ENCODE measurements at places on chromosomes 6 and 20.
A peak's percentile ranks its signal among the peaks of the same experiment; 100 is the strongest.

- DNase-seq = no peak
Measured at GRCh38 chr6:139853302-139853992, 479.0 kb upstream of the CITED2 start.

- no peak for DNase-seq
Measured at GRCh38 chr20:1881240-1881835, 13.9 kb upstream of the SIRPA start.

DNA sequence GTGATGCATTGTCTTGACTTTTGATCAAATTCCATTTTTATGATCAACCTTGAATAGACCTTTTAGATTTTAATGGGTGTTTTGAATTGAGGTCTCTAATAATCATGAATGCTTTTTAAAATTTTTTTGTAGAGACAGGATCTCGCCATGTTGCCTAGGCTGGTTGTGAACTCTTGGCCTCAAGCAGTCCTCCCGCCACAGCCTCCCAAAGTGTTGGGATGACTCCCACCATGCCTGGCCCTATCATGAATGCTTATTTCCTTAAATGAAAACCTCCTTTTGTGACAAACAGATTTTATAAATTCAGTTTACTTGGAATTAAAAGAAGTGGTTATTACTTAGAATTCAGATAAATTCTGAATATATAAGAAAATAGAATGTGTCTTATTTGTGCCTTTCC, 60.2 kb upstream of the KIF25 start:
- no peak for DNase-seq

GRCh38 chr6:108556866-108557493, 3.7 kb upstream of the FOXO3 start:
- no peak for DNase-seq

DNA sequence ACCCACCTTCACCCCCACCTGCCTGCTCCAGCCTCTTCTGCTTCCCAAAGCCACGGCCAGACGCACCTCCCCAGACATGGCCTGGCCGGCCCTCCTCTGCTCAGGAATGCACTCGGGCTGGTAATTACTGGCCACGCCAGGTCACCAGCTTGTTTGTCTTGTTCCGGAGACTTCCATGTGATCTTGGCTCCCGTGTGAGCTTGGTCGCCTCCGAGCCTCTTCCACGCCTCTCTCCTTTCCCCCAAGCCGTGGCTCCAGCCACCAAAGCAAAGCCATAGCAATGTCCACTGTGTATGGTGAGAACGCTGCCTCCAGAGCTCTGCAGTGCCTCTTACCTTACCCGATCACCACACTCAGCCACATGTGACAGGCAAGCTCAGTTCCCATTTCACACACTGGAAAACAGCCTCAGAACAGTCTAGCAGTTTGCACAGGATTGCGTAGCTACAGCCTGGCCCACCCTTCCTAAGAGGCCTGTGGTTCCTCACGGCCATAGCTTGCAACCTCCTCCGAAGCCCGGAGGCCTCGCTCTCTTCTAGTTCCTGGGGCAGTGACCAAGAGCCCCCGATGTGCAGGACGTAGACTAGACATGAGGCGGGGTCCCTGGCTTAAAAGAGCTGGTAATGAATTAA, 48.1 kb upstream of the AFDN start:
- no peak for DNase-seq

- DNase-seq = no peak
Measured at GRCh38 chr6:74482180-74482579, 723.7 kb downstream of the COL12A1 start.

DNA sequence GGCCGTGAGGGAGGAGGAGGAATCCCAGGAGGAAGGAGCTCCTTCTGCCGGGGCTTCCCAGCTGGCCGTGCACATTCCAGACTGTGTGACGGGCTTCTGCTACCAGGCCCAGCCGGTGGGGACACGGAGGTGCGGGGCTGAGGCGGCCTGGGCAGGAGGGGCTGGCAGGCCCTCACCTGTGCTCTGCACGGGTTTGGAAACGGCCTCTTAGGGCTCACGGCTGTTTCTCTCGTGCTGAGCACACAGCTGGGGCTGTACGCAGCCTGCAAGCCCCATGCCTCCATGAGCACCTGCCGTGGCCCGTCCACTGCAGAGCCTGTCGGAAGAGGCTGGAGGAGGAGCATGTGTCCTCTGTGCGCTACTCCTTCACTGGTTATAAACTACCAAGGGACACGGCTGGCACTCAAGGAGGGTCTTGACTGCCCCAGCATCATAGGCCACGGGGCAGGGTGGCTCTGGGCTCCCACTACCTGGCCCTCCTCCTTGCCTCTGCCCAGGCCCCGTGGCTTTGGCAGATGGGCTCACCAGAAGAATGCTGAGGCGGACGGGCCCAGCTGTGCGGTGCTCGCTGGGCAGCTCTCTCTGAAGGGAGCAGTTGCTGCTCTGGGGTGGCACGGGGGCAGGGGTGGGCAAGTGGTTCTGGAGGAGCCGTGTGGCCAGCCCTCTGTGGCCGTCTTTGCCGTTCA, 15.8 kb downstream of the NPEPL1 start:
- no peak for DNase-seq

DNA sequence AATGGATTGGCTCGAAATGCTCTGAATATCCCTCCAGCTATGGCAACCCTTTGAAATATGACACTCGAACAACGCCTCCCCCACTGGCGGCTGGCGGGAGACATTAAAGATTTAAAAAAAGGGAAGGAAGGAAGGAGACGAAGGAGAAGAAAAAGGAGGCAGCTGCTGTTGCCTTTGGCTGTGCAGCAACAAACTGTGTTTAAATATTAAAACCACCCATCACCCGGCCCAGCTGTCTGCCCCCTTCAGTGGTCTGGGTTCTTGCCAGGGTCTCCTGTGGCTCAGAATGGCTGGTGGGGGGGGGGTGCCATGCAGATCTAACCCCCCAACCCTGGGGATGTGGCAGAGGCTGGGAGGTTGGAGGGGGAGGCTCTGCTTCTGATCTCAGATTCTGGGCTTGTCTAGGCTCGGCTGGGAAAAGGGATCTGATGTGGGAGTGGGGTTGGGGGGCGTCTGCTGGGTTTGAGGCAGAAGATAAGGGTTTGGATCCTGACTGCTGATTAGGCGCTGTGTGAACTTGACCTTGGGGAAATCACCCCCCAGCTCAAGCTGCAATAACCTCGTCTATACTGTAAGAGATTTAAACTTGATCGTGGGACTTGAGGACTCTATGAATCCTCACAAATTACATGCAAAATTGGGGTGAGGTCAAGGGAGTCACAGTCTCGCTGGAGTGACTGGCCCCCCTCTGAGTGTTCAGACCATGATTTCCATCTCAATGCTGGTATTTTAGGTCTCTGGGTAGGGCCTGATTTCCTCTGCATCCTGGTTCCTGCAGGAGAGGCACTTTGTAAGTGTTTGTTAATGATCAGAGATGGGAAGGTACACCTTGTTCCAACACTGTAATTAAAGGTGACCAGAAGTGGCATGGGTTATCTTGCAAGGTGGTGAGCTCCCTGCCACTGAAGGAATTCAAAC, 40.3 kb upstream of the BLCAP start:
- no peak for DNase-seq

DNA sequence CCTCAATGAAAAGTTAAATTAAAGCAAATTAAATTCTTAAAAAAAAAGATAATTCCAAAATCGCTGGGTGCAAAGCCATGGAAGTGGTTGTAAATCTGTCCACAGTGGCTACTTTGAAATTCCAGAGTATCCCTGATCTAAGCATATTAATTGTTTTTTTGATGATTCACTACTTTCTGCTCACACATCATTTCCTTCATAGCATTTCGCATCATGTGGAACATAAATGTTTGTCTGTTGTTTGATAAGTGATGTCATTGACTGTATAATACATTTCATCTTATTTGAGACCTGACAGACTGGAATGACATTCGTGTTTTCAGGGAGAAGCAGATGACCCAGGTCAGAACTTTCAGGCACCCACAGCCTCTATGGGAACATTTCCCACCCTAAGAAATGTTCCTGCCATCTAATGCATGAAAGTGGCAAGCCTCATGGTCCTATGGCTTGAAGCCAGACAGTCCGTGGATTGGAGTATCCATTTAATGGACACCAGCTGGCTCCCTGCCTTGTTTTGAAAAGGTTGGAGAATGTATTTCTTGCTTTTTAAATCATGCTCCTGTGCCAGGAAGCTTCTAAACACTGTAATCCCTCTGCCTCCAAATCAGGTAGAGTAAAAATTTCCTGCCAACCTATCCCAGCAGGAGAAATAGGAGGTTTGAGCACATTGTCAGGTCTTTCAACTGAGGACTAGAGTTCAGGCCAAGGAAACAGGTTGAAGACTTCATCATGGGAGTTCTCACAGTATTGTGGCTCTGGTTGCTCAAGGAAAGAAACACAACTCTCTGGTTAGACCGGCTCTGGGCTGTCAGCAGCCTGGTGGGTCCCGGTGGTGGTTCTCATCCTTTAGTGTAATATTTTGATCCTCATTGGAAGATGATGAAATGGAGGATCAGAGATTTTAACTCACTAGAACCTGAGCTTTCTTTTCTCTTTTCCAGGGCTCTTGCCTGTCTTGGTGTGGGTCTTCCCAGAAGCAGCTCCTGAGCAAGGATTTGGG, 157.9 kb downstream of the SLC24A3 start:
- DNase-seq = no peak

DNA sequence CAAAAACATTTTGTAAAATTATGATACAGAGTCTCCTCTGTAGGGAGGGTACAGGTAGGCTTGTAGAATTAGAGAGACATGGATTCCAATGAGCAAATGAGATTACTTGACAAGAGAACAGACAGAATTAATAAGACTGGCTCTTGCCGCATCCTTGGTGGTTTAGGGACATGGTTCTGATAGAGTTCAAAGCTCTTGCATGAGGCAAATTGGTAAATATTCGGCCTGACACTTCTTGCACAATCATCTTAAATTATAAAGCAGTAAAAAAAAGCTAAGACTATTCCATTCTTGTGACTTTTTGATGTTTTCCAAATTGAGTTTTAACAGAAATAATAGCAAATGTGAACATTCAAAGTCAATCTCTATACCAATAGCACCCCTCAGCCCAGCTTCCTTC, 14.9 kb upstream of the KLHL31 start:
- no peak for DNase-seq

- DNase-seq = no peak
Measured at GRCh38 chr20:32544893-32545840, 40.0 kb downstream of the NOL4L start.

DNA sequence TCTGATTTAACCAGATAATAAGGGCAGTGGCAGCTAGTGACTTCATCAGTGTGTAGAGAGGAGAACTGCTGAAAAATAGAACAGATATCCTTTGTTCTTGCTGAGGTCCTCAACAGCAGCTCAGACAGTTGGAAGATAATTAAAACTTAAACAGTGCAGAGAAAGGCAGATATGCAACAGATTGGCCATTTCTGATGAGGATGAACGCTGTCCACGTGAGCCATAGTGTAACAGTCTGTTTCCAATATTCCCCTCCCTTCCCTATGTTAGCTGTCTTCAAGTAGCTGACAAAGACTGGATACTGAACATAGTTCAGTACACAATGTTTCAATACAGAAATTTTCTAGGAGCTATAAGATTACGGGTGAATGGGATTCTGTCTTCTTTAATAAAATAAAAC, 291.4 kb downstream of the BTBD9 start:
- no peak for DNase-seq

DNA sequence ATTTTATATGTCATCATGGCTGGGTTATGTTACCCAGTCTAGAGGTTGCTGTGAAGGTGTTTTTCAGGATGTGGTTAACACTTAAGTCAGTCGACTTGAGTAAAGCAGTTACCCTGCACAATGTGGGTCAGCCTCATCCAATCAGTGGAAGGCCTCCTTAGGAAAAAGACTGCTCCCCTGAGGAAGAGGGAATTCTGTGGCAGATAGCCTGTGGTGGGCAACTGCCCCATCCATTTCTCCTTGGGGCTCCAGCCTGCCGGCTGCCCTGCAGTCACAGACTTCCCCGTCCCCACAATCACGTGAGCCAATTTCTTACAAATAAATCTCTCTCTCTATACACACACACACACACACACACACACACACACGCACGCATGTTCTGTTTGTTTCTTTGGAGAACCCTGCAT, 34.5 kb upstream of the MPC1 start:
- DNase-seq = no peak

DNA sequence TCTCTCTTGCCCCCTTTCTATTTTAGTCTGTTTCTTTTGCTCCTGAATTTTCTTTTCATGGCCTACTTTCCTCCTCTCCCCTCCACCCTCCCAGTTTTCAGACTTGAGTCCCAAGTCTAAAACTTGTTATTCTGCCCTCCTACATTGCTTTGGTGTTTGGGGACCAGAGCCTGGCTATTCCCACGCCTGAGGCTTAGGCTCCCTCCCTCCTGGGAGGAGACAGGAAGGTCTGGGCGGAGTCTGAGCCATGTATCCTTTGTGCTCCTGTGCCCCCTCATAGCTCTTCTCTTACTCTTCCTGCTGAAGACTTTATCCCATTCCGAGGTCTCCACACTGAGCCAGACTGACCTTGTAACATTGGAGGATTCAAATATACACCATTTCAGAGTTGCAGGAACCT, 69.5 kb downstream of the DAAM2 start:
- DNase-seq = no peak

GRCh38 chr6:47679322-47679906, 19.0 kb upstream of the ADGRF4 start:
- DNase-seq = no peak

DNA sequence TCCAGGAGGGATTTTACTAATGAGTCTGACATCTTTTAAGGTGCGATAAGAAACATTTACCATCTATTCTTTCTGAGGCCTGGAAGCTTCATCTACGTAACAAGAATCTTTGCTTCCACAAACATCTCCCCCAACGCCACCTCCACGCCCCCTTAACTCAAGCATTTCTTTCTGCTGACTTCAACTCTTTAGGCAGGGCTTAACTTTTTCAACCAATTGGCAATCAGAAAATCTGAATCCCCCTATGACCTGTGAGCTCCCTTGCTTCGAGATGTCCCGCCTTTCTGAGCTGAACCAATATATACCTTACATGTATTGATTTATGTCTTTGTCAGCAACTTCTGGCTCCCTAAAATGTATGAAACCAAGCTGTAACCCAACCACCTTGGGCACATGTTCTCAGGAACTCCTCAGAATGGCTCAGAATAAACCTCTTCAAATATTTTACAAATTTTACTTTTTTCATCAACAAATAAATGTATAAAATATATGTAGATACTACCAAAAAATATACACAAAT, 11.5 kb downstream of the OR2H2 start:
- DNase-seq = no peak

GRCh38 chr6:35640017-35640664, 48.6 kb downstream of the FKBP5 start:
- peak; percentile 49 for DNase-seq

DNA sequence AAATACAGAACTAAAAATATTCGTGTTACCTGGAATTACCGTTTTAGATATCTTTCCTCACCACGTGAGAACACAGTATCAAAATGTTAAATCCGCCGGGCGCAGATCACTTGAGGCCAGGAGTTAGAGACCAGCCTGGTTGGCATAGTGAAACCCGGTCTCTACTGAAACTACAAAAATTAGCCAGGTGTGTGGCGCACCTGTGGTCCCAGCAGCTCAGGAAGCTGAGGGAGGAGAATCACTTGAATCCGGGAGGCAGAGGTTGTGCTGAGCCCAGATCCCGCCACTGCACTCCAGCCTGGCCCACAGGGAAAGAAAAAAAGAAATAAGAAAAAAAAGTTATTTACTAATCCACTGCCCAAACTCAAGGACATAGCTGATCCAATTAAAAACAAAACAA, 4.8 kb upstream of the DDX43 start:
- no peak for DNase-seq

- DNase-seq = no peak
Measured at GRCh38 chr6:79117752-79118151, 39.7 kb upstream of the PHIP start.

GRCh38 chr6:219019-219570, 73.2 kb upstream of the DUSP22 start:
- DNase-seq = no peak

Data from fibroblast of the conjunctiva (primary cell).